ENCODE measurements at places on chromosomes 3 and 15. TPM values are rescaled to one million over a fixed set of nuclear protein-coding genes. Genes with fewer than 3 reads are reported as not detected.

DNA sequence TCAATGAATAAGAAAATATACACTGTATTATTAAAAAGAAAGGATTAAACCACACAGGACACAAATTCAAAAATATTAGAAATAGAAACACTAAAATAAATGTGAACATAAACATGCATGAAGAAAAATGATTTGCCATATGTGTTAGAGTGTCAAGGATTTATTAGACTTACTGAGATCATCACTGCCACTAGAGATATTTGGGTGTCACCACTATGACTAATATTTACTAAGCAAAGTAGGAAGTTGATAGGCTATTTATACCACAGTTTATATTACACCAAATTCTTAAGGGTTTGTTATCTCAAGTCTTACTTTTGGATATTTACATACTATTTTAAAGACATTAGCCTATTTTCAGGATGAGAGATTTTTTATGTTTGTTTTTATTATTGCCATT lies 575.0 kb upstream of the SGO1 start:
- no peak for DNase-seq

DNA sequence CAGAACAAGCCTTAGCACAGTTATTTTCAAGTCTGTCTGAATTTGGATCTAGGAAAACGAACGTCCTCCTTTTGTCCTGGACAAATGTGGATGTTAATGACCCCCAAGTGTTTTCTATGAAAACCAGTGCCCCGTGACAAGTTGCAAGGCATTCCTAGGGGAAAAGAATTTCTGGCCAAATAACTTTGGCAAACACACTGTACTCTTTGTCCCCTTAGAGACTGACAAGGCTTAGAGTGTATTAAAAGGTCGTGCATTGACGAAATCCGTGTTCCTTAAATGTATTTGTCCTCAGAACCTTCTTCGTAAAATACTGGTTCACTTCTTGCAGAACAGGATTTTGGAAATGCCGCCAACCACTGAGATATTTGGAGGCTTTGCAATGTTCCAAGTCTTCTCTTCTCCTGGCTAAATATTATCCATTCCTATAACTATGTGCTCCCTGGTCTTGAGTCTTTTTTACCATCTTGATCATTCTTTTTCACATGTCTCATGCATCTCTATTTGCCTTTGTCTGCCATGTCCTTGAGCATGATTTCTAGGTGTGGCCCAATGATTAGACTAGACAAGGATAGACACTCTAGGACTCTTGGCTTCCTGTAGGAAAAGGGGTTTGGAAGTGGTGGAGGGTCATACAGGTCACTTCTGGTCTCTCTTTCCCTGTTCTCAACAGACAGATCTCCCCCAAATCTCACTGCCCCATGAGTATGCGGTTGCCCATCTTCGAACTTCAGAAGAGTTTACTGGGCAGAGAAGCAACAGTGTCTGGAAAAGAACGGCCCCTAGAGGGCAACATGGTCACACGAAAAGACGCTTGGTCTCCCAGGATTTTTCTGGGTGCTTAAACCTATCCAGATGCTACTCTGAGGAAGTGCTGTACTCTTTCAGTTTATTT lies 117.5 kb downstream of the EDEM1 start:
- DNase-seq, result peak; percentile 45

The TUSC7 gene
- total RNA-seq, result not detected

- DNase-seq, result no peak
These were observed 271.8 kb downstream of the MECOM start for GRCh38 chr3:169391672-169392071.

DNA sequence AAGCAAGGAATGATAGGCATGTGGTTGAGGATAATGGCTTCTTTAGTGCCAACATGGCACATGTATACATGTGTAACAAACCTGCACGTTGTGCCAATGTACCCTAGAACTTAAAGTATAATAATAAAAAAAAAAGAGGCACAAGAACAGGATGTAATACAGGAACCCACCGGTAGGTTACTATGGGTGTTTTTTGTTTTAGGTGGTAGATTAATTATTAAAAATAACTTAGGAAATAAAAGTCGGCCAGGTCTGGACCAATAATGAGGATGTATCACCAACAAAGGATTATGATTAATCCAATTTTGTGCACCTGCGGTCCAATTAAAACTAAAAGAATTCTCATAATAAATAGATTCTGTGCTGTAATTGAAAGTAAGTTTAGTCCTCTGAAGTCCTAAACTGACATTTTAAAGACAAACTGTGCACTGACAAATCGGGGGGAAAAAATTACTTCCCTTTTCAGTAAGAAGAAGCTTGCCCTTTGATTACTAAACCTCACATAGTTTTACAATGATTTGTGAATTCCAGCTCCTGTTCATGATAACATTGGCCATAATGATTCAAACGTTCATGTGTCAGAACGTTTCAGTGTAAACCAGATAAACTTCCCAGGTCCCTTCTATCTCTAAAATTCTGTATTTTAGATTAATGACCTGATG lies 62.2 kb downstream of the CASR start:
- no peak for DNase-seq

- no peak for DNase-seq
These were observed 42.0 kb upstream of the SKOR1 start for GRCh38 chr15:67783303-67783702.

All from liver (tissue), 10 donors.